ENCODE measurements at places on chromosomes 5 and 9.

DNA sequence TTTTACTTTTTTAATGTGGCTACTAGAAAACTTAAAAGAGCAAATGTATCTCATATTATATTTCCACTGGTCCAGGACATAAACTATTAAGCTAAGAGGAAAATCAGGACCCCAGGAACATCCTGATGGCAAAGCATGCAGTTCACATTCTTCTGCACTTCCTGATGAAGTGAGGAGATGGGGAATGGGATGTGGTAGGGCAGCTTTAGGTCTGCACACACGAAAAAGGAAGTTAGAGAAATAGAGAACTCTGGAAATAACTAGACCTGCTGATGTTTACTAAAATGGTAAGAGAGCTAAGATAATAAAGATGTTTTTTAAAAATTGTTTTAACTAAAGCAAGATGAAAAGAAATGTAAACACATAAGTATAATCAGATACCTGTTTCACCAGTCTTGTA, 39.7 kb upstream of the NIPBL start:
- DNase-seq = no peak

GRCh38 chr9:115442054-115442453, 324.1 kb upstream of the TNC start:
- no peak for DNase-seq

DNA sequence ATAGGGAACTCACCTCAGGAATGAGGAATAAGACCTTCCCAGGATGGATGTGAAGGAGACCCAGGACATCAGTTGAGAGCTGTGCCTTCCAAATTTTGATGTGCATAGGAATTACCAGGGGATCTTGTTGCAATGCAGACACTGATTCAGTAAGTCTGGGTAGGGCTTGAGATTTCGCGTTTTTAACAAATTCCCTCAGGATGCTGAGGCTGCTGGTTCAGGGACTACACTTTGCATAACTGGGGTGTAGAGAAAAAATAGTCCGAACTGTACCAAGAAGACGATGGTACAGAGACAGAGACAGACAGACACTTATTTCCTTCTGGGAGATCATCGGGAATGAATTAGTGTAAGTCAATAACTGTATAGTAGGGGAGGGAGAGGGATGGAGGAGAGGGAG, 82.3 kb upstream of the FREM1 start:
- DNase-seq = no peak

DNA sequence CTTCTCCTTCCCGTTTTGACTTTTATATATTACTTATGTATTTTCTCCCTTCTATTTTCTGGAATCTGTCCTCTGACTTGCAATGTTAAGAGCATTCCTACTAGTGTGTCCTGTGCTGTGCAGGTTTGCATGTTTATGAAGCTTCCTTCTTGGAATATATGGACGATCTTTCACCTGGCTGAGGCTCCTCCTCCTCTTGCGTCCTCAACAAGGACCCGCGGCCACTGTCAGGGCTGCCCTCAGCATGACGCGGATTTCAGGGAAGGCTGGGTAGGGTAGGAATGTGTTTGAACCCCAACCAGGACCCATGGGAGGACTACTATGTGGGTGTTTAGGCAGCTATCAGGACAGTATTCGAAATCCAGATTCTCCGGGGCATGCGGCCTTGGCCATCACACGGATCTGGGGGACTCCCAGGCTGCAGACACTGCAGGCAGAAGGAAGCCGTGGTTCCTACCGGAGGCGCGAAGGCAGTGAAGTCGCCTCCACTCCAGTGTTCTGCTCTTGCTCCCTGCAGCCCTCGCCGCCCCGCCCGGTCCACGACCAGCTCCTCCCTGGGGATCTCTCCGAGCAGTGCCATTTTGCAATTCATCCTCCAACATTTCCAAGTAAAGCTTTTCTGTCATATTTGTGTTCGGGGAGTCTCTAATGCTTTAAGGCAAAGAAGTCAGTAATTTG, 37.0 kb upstream of the OSMR start:
- DNase-seq = no peak

- no peak for DNase-seq
Measured at GRCh38 chr5:112555691-112556090, 136.6 kb upstream of the EPB41L4A start.

DNA sequence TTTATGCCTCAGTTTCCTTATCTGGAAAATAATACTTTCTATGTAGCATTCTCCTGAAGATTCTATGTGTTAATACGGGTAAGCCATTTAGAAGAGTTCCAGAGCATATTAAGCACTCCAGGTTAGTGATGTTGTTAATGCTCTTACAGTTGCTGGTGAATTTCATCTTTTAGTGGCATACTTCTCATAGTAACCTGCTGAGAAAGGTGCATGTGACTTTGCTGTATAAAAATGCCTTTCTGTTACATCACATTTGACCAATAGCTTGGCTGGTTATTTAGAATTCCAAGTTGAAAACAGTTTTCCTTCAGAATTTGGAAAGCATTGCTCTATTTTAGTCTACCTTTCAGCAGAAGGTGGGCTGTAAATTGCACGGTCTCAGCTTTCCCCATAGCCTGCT, 27.2 kb downstream of the GCNT1 start:
- no peak for DNase-seq

DNA sequence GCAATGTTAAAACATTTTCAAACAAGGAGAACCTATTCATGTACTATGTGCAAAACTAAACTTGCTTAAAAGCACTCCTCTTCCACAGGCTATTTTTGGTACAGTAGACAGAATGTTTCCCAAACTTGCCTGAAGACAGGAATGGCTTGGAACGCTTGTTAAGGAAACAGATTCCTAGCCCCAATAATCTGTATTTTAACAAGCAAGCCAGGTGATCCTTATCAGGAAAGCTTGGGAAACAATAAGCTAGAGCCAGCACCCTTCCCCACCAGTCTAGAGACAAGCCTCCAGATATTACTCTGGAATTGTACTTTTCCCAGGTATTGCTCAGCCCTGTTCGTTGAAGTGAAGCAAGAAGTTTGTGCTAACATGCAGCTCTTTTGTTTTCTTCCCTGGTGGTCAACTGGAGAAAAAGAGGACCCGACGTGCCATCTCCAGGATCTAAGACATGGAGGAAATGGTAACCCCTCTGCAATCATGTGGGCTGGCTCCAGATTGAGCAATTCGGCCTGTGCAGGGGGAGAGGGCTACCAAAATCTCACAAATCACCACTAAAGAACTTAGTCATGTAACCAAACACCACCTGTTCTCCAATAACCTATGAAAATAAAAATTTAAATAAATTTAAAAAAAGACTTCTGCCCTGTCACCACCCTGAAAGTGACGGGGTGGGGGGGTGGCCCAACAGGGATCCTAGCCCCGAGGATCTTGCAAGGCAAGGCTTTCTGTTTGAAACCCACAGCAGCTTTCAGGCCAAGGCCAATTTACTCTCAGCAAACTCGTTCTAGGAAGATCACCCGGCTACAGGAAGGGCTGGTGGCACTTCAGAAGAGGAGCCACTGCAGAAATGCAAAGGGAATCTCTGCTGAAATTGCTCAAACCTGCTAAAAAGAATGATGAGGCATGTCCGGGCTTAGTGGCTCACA, 48.6 kb downstream of the SHB start:
- DNase-seq = no peak

DNA sequence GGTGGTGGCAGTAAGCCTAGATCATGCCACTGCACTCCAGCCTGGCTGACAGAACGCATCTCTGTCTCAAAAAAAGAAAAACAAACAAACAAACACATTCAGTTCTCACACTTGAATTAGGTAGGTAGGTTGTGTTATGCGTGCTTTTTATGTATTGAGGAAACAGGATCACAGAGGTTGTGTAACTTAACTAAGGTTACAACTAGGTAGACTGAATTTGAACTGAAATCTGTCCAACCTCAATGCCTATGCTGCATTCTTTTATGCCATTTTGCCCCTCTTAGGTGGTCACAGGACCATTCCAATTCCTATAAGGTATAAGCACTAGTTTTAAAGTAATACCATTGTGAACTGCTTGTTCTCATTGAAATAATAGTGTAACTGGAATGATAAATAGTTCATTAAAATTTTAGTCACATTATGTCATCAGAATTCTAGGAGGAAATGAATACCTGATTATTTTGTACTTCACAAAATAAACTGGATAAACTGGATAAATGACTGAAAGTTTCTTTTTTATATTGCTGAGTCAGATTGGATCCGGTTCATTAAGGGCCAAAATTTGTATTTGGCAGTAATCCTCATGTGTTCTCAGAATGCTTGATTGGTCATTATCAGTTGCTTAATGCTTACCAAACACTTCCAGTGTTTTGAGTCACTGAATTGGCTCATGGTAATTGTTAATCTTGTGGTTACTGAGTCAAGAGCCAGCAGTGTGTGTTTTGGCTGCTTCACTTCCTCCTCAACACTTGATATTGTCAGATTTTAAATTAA, 7.1 kb downstream of the UBAP1 start:
- DNase-seq = no peak

GRCh38 chr9:100086097-100086635, 12.6 kb downstream of the ERP44 start:
- no peak for DNase-seq

DNA sequence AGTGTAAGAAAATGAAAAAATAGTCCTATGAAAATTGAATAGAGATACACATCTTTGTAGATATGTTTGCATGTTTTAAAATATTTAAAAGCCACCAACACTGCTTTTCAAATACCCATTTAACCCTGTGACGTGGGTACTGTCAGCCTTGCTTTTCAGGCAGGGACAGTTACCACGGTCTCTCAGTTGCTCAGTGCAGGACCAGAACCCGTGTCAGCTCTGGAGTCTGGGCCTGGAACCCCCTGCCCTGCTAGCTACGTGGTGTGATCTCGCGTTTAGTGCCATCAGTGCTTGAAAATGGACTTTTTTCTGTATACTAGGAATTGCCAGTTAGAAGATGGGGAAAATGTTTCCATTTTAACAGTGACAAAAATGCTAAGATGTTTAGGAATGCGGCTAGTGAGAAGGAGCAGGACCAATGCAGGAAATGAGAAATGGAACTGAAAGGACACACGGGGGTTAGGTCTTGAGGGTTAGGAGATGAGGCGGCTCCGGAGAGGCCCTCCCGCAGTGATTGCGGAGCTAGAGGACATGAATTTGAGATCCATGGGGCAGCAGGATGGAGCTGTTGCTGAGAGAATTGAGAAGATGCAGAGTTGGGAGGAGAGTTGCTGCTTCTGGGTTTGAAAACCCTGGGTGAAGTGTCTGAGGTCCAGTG, 13.7 kb downstream of the RNU6ATAC start:
- DNase-seq = no peak

DNA sequence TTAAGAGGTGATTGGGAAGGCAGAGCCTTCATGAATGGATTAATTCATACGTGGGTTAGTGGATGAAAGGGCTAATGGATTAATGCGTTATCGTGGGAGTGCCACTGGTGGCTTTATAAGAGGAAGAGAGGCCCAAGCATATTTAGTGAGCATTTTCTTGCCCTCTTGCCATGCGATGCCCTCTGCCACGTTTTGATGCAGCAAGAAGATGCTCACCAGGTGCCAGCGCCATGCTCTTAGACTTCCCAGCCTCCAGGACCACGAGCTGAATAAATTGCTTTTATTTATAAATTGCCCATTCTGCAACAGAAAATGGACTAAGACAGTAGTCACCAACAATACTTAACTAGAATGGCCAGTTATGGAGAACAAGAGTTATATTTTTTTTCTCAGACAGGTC, 24.2 kb downstream of the DAPK1 start:
- no peak for DNase-seq

GRCh38 chr5:90285581-90285980, 124.0 kb downstream of the CETN3 start:
- no peak for DNase-seq

- DNase-seq = no peak
Measured at GRCh38 chr5:1782385-1783215, 17.0 kb downstream of the MRPL36 start.

DNA sequence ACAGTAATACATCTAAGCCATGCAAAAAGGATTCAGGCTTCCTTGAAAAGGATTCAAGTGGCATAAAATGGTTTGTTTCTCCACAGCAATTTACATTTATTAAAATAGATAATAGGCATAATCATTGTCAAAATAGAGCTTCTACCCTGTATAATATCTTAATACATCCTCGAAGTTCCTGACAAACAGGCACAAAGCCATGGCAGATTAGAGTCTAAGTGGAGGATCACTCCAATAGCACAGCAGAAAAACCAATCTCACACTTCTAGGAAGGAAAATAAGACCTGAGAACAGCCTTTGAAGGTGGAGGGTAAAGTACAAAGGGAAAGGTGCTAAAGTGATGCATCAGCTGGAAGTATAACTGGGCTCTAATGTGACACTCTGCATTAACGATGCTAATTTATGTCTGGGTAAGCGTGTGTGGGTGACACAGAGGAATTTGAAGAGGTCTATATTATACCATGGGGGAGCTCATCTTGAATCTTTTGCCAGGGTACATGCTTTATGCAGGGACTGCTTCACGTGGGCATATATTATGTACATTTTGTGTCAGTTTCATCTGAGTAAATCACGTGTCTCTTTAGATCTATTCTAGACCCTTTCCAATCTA, 28.8 kb downstream of the PPP2R2B start:
- no peak for DNase-seq

- DNase-seq = no peak
Measured at GRCh38 chr5:179865491-179866240, 7.0 kb upstream of the MRNIP start.

DNA sequence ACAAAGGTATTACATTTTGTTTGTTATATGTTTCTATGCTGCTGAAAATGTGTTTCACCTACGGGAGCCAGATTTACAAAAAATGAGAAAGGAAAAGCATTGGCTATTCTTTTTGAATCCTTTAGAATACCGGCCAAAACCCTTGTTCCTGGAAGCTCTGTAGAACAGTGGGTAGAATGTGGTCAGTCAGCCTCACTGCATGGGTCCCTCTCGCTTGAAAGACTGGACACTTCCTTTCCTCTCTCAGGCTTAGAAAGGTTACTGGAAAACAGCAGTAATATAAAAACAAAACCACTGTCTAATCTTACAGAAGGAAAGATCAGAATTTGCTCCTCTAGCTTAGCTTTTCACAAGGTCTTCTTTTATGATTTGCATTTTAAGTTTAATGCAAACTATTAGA, 45.1 kb downstream of the OSTF1 start:
- no peak for DNase-seq

DNA sequence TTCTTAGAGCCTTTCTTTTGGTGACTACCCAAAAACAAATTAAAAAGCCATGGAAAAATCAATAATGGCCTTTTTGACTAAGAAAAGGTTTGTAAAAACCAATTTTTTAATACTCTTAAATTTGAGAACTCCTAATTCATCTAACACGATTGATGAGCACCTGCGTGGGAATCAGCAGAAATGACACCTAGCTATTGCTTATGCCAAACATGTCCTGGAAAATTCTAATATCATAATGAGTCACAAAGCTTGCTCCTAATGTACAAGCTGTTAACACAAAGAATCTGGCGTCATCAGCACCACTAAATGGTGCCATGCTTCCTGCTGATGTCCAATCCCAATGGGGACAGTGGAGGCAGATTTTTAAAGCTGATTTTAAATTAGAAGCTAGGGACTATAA, 146.2 kb upstream of the LRRTM2 start:
- DNase-seq = no peak

All from amniotic stem cell (primary cell).